ENCODE measurements at places on chromosomes 11 and 22.

- DNase-seq, result no peak
Observed at GRCh38 chr22:22034469-22035132, 52.0 kb upstream of the TOP3B start.

- no peak for DNase-seq
Observed at GRCh38 chr11:2792381-2793250, 92.8 kb upstream of the KCNQ1OT1 start.

DNA sequence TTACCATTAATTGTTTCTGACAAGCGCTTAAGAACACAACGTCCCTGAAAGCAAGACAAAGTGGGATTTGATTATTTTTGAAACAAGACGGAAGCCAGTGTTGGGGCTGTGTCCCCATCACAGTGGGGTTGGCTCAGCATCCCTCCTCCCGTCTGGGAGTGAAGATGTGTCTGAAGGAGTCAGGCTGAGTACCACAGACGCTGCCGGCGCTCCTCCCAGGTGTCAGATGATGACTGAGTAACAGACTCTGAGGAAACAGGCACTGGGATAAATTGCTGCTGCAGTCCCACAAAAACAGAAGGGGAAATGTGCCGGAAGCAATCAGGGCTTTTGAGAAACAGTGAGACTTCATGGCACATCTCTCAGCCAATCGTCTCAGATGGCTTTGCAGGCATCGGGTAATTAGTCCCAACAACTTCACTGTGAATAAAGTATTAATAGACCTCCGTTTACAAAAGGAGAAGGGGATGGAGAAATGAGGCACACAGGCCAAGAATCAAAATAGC is 266.7 kb downstream of the OPCML start:
- DNase-seq, result no peak

DNA sequence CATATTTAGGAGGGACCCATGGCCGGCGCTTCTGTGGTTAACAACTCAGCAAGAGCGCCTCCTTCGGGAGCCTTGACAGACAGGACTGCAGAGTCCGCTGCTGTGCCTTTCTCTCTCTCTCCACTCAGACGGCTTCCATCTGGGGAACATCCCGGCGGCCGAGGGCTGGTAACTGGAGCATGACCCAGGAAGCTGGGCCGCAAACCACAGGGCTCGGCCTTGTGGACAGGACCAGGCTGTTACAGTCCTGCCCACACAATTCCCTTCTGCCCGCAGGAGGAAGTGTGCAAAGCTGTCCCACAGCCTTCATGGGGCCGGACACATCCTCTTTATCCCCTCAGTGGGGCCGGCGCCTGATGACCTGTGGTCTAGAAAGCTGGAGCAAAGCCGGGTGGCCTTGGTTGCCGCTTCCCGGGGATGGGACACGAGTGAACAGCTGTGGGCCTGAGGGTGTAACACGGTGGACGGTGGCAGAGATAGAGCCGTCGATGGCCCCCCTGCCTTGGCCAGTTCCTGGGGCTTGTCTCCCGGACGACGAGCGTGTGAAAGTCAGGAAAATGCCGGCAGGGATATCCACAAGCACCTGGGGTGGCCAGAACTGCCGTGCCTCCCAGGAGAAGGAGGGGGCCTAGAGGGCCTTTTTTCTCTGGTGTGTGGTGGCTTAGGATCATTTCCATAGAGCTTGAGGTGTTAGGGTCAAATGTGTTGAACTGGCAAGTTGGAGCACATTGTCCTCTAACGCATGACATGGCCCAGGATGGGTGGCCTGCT is 50.1 kb downstream of the FBLN1 start:
- peak; percentile 88 for DNase-seq

DNA sequence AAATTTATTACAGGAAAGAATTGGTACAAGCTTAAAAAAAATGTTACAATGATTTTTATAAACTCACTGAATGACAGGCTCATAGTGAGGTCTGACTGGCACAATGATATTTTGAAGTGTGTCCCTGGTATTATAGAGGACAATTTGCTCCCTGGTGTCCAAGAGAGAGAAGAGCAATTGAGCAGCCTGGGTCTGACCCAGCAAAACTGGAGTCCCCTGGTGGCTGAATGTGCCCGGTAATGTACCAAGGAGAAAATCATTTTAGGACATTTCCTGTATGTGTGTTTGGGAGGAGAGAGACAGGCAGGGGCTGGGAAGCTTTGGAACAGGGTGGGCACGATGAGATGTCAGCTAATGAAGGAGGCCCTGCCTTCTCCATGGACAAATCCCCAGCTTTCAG is 125.3 kb downstream of the APOL5 start:
- peak; percentile 31 for DNase-seq

DNA sequence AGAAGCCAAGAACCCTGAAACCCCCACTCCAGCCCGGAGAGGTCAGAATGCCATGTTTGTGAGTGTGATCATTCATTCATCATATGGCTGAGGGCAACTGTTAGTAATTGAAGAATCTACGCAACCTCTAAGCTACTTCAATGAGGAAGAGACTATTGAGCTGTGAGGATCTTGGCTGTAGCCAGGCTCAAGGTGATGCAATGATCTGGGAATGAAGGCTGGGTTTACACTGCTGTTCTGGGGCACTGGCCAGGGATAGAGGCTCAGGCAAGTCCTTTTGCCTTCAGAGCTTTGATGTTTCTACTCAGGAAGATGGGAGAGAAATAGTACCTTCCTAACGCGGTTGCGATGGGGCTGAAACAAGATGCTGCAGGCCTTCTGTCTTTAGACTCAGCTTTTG is 12.9 kb downstream of the CRYBB2 start:
- peak; percentile 44 for DNase-seq

GRCh38 chr11:74980634-74981033 is 8.1 kb upstream of the NEU3 start:
- no peak for DNase-seq

DNA sequence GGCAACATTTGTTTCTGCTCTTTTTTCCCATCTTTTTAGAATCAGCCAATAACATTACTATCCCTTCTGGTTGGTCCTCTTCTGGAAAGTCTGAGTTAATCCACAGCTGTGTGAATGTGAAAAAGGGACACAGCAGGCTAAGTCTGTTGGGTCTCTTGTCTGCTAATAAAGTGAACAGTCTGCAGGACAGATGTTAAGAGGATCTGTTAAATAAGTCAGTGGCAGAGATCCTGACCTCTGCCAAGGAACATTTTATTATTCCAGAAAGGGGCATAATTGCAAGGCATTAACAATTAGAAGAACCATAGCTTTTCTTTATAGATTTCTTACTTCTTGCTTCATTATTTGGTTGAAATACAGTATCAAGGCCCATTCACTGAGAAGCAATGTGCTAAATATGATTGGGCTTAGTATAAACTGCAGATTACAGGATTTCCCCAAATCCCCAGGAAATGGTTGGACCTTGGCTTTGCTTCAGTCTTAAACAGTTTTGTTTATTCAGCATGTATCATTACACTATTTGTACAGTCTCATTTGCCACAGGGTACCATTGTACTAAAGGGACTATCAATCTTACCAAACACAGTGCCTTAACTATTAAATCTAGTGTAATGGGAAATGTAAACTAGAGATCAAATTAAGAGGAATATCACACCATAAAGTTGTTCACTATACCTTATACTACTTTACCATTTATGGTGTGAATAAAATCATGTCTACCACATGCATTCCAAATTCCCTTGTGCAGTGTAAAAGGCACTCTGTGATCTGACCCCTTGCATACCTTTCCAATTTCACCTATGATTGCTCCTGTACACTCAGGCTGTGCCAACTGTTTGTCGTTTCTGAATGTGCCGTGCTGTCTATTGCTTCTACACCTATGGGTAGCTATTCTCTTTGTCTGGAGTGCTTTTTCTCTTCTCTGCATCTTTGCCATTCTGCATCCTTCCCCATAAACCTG is 274.0 kb downstream of the SOX6 start:
- DNase-seq, result no peak

DNA sequence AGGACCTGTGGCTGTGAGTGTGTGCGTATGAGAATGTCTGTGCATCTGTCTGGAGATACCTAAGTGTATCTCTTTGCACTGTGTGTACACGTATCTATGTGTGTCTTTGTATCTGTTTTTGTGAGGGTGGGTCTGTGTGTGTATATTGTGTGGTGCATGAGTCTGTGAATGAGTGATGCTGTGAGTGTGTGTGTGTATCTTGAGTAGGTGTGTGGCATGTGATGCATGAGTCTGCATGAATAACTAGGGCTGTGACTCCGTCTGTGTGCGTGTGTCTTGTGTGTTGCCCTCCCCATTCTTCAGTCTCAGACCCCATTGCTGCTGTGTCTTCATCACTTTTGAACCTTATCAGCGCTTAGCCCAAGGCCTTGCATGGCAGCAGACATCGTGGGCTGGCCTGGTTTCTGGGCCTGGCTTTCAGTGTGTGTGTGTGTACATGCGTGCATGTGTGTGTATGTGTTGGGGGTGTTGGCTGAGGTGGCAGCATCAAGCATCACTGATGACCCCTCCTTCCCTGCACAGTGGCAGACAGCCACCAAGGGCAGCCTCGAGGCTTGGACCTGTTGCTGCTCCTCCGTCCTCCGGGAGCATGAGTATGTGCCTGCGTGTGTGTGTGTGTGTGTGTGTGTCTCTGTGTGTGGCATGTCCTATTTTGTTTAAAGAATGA is 1.4 kb downstream of the SGSM1 start:
- DNase-seq, result no peak

GRCh38 chr11:128890543-128891368 is at the start of gene KCNJ5:
Gene KCNJ5, plus strand, starts transcription at chr11:128891356. Its CDS starts 19,918 bp downstream, at chr11:128911274.
- DNase-seq, result peak; percentile 30

DNA sequence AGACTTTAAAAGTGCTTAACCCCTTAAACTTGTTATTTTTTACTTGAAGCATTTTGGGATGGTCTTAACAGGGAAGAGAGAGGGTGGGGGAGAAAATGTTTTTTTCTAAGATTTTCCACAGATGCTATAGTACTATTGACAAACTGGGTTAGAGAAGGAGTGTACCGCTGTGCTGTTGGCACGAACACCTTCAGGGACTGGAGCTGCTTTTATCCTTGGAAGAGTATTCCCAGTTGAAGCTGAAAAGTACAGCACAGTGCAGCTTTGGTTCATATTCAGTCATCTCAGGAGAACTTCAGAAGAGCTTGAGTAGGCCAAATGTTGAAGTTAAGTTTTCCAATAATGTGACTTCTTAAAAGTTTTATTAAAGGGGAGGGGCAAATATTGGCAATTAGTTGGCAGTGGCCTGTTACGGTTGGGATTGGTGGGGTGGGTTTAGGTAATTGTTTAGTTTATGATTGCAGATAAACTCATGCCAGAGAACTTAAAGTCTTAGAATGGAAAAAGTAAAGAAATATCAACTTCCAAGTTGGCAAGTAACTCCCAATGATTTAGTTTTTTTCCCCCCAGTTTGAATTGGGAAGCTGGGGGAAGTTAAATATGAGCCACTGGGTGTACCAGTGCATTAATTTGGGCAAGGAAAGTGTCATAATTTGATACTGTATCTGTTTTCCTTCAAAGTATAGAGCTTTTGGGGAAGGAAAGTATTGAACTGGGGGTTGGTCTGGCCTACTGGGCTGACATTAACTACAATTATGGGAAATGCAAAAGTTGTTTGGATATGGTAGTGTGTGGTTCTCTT is 2.8 kb downstream of the MALAT1 start:
- DNase-seq, result peak; percentile 76

DNA sequence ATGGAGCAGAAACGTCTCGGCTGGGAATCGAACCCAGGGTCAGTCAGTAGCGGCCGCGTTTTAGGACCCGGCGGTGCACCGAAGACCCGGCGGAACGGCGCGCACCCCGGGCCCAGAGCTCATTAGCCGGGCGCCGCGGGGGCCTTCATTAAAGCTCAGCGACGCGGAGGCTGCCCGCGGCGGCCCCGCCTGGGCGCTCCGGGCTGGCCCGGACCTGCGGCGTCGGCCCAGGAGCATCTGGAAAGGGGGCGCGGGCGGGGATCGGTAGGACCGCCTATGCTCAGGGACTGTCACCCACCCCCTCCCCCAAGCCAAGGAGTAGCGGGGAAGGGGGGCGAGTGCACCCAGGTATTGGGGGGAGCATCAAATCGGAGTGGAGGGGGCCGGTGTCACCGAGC is 52.2 kb downstream of the CYTH4 start:
- DNase-seq, result no peak

DNA sequence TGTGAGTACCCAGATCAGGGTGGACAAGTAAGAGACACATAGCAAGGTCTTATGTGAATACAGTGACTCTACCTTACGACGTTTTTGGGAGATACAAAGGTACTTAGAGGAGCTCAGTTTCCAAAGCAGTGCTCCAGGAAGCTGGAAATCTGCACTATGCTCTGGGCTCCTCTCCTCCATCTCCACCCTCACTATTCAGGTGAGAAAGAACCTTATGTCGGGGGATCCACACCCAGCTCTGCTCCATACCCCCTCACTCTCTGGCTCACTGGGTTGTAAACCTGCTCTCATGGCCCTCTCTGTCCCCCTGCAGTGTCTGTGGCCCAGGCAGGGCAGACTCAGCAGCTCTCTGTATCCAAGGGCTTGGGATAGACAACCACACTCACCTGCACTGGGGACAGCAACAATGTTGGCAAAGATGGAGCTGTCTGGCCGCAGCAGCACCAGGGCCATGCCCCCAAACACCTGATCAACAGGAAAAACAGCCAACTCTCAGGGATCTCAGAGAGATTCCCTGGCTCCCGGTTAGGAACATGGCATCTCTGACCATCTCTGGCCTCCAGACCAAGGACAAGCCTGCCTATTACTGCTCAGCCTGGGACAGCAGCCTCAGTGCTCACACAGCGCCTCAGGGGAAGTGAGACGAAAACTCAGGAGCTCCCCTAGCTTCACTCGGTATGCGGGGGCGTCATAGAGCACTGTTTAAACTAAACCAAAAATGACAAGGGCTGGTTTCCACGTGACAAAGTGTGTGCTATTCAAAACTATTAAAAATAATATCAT is 60.9 kb upstream of the TOP3B start:
- DNase-seq, result no peak

DNA sequence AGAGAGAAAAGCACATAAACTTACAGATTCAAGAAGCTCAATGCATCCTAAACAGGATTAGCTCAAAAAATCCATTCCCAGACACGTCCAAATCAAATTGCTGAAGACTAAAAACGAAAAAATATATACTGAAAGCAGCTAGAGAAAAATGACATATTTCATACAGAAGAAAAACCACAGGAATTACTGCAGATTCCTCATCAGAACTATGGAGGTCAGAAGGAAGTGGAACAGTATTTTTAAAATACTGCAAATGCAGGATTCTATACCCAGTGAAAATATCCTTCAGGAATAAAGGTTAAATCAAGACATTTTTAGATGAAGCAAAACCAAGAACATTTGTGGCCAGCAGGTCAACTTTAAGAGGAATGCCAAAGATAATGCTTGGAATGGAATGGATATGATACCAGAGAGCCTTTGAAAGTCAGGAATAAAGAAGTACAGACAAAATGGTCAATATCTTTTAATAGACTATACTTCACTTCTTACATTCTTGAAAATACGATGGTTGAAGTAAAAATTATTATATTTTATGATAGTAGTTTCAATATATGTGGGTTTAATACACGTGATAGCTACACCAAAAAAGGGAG is 352.9 kb downstream of the CTTN start:
- DNase-seq, result no peak

DNA sequence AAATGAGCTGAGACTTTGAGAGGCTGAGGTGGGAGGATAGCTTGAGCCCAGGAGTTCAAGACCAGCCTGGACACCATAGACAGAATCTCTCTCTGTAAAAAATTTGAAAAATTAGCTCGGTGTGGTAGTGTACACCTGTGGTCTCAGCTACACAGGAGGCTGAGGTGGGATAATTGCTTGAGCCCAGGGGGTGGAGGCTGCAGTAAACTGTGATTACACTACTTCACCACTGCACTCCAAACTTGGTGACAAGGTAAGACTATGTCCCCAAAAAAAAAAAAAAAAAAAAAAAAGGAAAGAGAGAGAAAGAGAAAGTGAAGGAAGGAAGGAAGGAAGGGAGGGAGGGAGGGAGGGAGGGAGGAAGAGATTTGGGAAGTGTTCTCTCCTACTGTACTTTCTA is 25.3 kb downstream of the RRP8 start:
- DNase-seq, result no peak

- no peak for DNase-seq
Observed at GRCh38 chr11:48019595-48019994, 39.2 kb downstream of the PTPRJ start.
